ENCODE measurements at places on chromosomes 16 and 17.

GRCh38 chr17:76000016-76000754, 470 bp upstream of the CDK3 start:
- DNase-seq, result no peak

- DNase-seq, result no peak
Measured at GRCh38 chr17:2266865-2267228, 36.7 kb downstream of the SMG6 start.

DNA sequence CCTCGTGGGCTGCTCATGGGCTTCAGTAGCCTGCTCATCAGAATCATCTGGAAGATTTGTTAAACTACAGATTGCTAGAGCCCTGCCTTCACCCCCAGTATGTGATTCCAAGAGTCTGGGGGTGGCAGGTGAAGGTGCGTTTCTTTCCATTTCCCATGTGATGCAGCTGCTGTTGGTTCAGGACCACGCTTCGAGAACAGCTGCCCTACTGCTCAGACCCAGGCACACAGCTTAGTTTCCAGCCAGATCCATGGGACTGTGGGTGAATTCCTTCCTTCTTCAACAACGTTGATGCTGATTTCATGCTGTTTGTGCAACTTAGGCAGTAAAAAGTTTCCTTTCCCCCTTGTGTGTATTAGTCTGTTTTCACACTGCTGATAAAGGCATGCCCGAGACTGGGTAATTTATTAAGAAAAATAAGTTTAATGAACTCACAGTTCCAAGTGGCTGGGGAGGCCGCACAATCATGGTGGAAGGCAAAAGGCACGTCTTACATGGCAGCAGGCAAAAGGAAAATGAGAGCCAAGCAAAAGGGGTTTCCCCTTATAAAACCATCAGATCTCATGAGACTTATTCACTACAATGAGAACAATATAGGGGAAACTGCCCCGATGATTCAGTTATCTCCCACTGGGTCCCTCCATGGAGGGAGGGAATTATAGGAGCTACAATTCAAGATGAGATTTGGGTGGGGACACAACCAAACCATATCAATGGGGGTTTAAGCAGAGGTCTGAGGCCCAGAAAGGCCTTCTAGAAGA, 159.2 kb downstream of the XYLT1 start:
- DNase-seq, result no peak

DNA sequence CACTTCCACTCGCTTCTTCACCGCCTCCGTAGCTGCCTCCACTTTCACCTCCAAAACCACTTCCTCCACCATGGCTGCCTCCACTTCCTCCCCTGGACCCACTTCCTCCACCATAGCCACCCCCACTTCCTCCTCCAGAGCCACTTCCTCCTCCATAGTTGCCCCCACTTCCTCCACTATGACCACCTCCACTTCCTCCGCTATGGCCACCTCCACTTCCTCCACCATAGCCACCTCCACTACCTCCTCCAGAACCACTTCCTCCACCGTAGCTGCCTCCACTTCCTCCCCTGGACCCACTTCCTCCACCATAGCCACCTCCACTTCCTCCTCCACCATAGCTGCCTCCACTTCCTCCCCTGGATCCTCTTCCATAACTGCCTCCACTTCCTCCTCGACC, 4.5 kb downstream of the KRT9 start:
- DNase-seq, result no peak

DNA sequence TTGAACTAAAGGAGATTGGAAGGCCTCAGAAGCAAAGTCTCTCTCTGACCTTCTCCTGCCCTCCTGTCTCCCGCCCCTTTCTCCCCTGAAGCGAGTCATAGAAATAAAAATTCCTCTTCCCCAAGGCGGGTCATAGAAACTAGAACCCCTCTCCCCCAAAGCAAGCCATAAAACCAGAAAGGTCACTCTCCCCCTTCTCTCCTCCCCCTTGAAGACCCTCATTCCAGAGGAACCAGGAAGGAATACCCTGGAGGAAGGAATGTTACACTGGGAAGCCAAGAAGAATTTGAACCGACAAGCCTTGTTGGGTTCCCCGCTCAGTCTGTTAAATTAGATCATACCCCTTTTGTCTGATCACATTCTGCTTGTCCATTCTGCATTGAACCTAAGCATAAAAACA, 2.7 kb upstream of the GJC1 start:
- DNase-seq, result no peak

- no peak for DNase-seq
Measured at GRCh38 chr17:80749611-80750010, 205.0 kb downstream of the RPTOR start.

GRCh38 chr17:4533523-4534504, 21.4 kb downstream of the MYBBP1A start:
- DNase-seq, result no peak

- no peak for DNase-seq
Measured at GRCh38 chr17:79325709-79326430, 251.2 kb downstream of the ENGASE start.

GRCh38 chr17:80998748-80999535, 7.3 kb downstream of the CHMP6 start:
- DNase-seq, result no peak

GRCh38 chr16:66569131-66569530, 2.9 kb downstream of the CMTM1 start:
- DNase-seq, result no peak

GRCh38 chr16:80063031-80063712, 462.6 kb upstream of the MAF start:
- no peak for DNase-seq

DNA sequence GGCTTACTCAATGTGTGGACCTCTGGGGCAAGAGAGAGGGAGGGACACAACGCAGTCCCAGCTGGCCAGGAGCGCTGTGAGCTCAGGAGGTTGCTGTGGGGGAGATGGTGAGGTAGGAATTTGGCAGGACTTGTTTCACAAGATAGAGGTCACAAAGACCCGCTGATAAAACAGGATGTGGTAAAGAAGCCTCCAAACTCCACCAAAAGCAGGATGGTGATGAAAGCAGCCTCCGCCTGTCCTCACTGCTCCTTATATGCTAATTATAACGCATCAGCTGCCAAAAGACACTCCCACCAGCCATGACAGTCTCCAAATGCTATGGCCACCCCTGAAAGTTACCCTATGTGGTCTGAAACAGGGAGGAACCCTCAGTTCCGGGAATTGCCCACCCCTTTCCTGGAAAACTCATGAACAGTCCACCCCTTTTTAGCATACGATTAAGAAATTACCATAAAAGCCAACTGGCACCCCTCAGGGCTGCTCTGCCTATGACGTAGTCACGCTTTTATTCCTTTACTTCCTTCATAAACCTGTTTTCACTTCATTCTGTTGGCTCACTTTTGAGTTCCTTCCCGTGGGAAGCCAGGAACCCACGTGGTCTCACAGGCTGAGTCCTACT, 5.3 kb upstream of the EIF4A3 start:
- no peak for DNase-seq

DNA sequence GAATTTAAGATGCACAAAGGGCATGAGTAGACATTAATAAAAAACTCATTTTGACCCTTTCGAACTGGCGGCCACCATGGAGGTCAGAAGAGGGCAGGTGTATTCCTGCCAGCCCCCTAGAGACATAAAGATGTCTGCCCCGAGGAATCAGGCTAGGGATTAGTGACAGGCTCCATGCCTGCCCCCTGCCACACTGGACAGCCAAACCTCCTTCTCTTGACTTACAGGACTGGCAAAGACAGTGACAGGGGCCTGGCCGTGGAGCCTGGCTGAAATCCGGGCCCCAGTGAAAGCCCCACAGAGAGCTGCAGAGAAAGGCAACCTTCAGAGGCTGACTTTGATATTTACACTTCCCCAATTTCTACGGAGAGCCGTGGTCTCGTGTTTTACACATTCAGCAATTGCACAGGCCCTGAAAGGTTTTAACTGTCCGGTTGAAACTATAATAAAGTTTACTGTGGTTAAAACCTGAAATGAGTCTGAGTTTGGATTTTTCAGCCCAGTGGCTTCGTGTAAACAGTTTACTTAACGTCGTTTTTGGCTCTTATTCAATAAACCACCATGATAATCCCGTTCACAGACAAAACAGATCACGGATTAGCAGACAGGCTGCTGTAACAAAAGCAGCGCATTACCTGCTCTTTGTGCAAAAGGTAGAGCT, 243.9 kb upstream of the MYOCD start:
- DNase-seq, result no peak

GRCh38 chr17:58918072-58918471, 162.4 kb downstream of the PPM1E start:
- DNase-seq, result no peak

DNA sequence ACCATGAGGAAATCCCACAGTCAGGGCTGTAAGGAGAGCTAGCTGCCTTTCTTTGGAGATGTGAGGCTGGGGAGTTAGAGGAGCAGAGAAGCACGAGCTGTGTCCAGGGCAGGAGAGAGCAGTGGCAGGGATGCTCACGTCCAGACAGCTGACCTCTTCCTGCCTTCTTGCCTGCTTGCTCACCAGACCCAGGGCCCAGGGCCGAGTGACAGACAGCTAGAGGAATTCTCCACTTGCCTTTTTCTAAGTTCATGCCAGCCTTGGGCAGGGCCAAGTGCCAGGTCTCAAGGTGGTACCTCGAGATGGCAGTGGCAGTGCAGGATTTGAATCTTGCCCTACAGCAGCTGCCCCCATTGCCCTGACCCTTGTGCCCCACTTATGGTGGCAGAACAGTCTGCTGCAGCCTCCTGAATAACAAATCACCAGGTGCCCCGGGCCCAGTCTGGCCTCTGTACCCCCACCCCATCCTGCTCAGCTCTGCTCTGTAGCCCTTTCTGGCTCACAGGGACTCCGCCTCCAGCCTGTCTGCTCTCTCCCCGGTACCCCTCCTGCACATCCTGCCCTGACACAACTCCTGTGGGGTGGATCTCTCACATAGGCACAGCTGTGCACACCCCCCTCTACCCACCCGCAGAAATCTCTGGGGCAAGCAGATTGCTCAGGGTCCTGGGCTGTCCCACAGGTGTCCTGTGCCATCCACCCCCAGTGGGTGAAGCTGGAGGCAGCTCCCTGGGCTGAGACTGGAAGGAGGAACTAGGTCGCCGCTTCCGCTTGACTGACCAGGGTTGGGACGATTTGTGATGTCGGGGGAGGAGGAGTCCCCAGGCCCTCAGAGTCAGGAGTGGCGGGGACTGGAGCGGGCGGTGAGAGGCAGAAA, 25.9 kb downstream of the GRIN2C start:
- DNase-seq, result no peak

DNA sequence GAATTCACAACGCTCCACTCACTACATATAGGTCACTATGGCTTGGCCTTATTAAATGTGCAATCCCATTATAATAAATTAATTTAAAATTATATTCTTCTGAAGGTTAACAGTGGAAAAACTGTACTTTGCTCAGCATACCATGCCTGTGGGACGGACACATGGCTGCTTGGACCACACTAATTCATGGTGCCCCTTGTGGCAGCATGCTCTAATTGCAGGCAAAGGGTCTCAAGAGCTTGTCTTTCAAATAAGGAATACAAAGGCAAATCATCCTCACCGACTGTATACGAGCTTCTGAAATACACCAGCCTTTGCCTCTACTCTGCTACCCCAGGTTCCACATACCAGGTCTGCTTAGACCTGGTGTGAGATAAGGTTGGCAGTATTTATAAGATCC, 11.7 kb downstream of the SMPD3 start:
- no peak for DNase-seq

GRCh38 chr17:9907131-9907530, 2.1 kb upstream of the RCVRN start:
- no peak for DNase-seq

DNA sequence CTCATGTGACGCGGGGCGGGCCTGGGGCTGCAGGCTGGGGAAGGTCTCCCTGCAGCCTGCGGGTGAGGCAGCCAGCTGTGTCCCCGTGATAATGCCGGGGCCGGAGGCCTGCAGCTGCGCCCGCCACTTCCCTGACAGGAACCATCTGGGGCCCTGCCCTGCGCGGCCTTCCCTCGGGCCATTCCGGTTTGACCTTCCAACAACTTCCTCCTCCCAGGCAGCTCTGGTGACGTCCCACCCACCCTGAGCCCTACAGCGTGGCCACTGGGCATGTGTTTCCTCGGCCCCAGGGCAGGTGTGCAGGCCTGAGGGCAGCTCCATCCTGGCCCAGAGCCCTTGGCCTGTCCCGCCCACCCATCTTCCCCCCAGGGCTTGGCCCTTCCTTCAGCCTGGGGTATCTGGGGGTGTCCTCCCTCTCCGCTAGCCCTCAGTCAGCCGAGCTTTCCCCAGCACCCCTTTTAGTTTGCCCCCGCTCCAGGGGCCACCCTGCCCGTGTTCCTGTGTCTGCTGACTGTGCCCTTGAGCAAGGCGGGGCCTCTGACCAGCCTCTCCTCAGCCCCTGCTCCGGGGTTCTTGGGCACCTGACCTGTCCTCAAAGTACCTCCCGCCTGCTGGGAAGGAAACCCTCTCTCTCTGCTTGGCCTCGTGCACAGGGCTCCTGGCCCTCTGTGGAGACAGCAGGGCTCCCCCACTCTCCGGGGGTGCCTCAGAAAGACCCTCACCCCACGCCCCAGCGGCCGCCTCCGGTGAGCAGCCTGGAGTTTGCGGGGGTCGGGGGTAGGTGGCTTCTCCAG, at the start of gene CBFA2T3:
Gene CBFA2T3, minus strand, starts transcription at position 190 of the 794 bp plus-strand sequence. CDS start 400 bp downstream, outside the sequence.
- no peak for DNase-seq

- no peak for DNase-seq
Measured at GRCh38 chr16:27840311-27841060, 223.0 kb downstream of the GSG1L start.

- DNase-seq, result no peak
Measured at GRCh38 chr17:38980490-38981217, 13.5 kb upstream of the FBXO47 start.

Data from AG09319 (cell line).